ENCODE measurements at places on chromosomes 12 and 14.

DNA sequence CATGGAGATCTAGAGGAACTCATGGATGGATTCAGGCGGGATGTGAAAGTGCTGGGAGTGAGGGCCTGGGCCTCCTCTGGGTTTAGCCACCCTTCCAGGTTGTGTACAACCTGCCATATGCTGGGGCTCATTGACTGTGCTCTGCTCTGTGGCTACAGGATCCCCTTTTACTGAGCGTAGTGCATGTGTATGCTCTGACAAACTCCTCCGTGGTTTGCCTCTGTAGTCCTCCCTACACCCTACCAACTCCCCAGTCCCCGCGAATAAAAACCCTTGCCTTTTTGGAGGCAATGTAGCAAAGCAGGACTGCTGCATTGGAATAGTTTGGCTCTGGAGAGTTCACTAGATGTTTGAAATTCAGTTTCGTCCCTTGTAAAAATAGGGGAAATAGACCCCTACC is 17.4 kb downstream of the JDP2 start:
- DNase-seq: no peak

- DNase-seq: no peak
Measured at GRCh38 chr12:13891902-13892301, 89.5 kb downstream of the GRIN2B start.

- no peak for DNase-seq
Measured at GRCh38 chr12:9341260-9341585, 133.0 kb upstream of the PZP start.

DNA sequence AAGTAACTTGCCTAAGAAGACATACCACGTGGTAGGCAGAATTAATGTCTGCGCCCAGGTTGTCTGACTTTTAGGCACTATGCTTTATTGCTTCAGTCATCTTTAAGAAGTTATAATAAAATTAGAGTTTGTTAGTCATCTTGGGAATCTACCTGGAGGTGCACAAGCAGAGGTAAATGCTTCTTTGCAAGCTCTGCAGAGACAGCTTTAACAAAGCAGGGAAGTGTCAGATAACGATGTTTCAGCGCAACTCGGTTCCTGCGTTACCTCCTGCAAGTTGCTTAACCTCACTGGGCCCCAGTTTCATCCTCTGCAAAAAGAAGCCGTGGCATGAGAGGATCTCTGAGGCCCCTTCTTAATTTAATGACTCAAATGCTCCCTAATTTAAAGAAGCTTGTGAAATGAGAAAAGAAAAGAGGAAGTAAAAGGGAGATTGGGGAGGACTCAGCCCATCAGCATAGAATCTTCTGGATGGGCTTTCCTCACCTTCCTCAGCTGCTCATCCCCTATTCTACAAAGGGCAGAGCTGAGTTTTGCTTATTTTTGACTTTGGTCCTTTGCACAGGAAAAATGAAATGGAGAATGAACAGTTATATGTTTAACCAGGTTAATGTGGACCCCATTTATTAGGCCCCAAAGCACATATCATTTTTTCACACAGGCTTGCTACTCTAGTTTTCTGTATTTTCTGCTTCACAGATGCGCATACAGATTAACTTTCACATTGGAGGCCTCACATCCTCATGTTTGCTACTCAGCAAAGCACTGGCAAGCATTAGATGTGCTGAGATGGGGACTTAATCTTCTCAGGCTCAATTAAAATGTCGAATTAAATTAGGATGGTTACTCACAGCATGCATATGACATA is 5.1 kb downstream of the ARHGDIB start:
- peak; percentile 56 for DNase-seq

GRCh38 chr12:63826006-63826585 is 18.4 kb upstream of the SRGAP1 start:
- no peak for DNase-seq

GRCh38 chr12:131830335-131830913 is 2.2 kb downstream of the MMP17 start:
- DNase-seq: peak; percentile 53

DNA sequence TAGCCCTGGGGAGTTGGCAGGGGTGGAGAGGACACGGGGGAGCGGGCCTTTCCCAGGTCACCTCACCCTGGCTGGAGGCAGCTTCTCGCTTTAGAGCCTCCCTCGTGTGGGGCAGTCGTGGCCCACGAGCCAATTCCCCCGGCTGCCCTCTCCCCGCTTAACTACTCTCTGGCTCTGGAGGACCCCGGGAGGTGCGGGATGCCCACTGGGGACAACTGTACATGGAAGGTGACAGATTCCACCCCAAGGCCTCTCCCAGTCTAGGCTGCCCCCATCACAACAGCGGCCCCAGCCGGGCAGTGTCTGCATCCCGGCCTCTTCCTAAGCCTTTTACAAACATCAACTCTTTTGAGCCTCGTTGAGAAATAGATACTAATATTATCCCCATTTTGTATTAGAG is 78.1 kb downstream of the KIF26A start:
- no peak for DNase-seq

DNA sequence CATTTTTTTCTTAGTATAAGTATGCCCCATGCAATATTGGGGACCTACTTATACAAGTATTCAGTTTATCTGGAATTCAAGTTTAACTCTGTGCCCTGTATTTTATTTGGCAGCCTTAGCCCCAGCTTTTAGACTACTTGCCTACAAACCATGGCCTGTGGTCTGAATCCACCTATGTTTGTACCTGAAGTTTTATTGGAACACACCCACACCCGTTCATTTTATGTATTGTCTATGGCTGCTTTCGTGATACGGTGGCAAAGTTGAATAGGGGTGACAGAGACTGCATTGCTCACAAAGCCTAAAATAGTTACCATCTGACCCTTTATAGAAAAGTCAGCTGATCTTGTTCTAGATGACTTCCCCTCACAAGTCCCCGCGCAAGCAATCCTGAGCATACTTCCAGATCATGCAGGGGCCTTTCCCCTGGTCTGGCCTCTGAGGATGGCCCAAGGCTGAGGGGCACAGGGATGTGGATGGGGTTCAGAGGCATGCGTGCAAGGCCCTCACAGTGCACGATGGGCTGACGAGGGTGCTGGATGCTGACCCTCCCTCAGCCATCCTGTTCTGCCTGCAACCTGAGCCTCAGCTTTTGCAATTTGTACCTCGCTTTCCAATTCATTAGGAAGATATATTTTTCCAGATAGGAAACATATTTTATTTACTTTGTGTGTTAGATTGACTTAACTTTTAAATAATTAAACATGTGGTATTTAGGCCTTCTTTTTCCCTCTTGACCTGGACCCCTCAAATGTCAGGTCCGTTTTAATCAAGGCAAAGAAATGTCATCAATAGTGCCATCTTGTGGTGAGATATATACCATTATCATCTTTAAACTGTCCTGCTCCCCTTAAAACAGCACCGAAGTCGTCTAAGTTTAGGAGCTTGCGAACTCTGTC is 527.3 kb upstream of the CCDC196 start:
- no peak for DNase-seq

DNA sequence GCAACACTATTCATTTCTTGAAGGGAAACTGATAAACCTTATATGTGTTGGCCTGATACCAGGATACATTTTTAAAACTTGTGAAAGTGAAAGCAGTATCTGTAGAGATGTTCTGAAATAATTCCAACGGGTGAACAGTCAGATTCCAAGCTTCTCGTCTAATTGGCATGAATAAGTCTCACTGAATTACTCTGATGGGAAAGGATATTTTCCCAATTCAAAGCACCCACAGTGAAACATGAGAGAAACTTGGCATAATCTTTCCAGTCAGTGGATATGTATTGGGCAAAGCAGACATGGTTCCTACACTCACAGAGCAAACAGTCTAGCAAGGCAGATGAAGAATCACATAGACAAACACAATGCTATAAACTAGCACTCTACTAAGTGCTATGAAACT is 413.1 kb downstream of the MED13L start:
- DNase-seq: no peak

GRCh38 chr12:47846294-47846996 is 26.7 kb upstream of the HDAC7 start:
- DNase-seq: no peak

DNA sequence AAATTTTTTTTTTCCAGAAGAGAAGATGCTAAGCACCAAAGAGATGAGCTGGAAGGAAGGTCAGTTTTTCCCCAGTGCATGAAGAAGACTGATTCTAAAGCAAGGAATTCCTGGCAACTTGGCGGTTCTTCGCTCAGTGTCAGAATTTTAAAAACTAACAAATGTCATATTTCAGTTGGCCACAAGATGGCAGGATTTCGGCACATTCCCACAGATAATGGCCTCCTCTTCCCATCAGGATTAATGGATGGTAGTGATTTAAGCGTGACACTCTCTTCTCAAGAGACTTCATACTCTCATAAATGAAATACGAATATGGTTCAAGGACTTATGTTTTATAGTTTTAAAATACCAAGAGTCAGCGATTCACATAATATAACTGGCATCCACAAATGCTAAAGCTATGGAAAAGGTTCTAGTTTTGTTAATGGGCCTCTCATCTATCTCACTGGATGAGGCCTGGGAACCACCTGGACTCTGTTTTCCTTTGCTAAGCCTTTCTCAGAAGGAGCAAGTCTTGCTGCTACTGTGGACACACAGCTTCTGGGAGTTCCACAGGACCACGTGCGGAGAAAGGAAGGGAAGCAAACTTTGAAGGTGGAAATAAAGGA is 46.1 kb upstream of the PTPRO start:
- DNase-seq: no peak

GRCh38 chr14:21891921-21892320 is 218.3 kb upstream of the OR4E1 start:
- DNase-seq: no peak

- peak; percentile 69 for DNase-seq
Measured at GRCh38 chr14:91369628-91370445, 47.8 kb downstream of the CCDC88C start.

- no peak for DNase-seq
Measured at GRCh38 chr14:86296173-86296572, 766.2 kb downstream of the FLRT2 start.

DNA sequence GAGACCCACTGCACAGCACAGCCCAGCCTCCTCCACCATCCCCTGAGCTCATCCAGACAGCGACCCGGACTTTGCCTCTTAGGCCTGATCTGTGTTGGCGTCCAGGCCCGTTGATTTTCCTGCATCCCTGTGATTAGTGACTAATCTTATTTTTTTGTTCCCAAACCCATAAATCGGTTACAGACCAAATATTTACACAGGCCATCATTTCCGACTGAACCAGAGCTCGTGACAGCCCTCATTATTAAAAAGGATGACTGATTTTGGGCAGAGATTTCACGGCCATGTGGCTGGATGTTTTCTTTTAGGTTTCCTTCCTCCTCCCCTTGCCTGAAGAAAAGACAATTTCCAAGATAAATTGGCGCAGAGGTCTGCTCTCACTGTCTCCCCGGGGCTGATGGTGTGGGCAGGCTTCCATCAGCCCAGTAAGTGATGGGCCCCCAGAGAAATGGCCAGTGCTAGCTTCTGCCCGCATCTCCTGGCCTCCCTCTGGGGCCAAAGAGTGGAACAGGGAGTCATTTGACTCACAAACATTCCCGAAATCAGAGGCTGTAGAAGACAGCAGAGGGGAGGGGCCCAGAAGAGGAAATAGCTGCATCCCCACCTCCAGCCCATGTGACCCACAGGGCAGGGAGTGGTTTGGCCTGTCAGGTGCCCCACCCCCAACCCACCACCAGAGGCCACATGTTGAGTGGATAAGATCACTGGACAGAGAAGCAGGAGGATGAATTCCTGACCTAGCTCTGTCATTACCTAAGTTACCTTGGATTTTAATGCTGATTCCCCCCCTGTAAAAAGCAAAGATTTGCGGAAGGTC is 283.5 kb downstream of the KSR2 start:
- no peak for DNase-seq

DNA sequence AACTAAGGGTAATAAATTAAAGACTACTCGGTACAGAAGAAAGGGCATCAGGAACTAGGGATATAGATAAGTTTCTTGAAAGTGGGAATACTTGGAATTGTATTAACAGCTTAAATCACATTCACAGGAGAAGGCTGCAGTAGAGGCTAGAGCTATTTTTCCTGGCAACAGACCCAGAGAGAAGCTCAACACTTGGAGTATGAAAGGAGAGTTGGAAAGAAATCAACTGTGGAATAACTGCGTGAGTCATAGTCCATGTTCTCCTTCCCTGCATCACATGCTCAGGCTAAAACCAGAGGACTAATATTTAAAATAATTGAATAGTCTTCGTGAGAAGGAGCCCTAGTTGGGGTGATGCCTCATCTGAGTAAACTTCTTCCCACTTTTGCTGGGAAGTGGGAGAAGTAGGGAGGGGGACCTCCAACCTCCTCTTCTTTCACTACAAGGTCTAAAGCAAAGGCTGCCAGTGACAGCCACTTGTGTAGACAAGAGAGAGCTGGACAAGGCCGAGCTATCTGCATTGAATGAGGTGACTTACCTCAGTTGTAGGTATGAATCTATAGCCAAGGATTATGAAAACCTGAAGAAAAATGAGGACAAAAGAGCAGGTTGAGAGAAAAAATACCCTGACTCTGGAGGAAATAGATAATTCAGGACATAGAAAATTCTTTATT is 32.7 kb downstream of the DYRK2 start:
- no peak for DNase-seq

GRCh38 chr14:61749867-61750266 is 12.4 kb upstream of the SNAPC1 start:
- no peak for DNase-seq

- DNase-seq: no peak
Measured at GRCh38 chr14:66284346-66284745, 201.8 kb upstream of the CCDC196 start.

GRCh38 chr14:26204728-26205479 is 392.9 kb downstream of the NOVA1 start:
- no peak for DNase-seq

DNA sequence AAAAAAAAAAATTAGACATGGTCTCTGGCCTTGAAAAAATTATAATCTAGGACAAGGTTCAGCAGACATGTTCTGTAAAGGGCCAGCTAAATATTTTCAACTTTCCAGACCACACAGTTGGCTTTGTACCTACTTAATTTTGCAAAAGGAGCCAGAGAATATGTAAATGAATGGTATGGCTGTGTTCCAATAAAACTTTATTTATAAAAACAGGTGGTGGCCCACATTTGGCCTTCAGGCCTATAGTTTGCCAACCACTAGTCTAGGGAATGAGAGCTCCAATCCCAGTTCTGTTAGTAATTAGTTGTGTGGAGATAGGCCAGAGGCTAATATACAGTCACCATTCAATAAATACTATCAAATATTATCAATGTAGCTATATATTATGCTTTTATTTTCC is 29.3 kb upstream of the PWP1 start:
- no peak for DNase-seq

DNA sequence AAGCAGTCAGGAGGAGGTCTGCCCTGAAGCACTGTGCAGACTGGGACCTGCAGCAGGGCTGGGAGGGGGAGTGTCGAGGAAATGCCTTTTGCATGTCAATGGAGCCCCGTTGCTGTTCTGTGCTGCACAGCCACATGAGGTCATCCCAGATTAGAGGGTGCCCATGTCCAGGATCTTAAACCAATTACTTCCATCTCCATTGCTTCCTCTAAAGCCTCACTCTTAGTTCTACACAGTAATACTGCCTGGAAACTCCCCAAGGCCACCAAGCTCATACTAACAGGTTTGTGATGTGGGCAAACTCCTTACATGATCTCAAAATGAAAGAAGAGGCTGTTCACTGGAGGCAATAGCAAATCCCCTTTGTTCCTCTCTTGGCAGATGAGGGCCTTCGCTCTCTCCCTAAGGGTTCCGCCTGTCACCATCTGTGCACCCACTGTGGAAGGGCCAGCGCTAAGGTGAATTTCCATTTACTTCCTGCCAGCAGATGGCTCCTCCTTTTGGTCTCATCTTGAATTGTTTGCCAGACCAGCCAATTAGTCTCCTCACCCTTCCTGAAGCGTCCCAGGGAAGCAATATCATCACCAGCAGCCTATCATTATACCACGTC is 35.4 kb upstream of the LTA4H start:
- no peak for DNase-seq
